ENCODE measurements at places on chromosomes 12 and 14. TPM values are rescaled to one million over a fixed set of nuclear protein-coding genes. Genes with fewer than 3 reads are reported as not detected.

- no peak for DNase-seq
These were observed 104.7 kb upstream of the ESRRB start for GRCh38 chr14:76271041-76271755.

DNA sequence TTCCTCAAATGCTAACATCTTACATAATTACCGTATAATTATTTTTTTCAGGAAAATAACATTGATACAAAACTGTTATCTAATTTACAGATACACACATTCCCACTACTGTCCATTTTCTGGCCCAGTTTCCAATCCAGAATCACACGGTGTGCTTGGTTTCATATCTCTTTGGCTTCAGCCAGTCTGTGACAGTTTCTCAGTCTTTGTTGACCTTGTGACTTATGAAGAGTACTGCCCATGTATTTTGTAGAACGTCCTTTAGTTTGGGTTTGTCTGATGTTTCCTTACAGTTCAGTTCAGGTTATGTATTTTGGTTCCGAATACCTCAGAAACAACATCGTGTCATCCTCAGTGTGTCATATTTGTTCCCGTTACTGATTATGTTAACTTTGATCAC lies 16.2 kb downstream of the RXYLT1 start:
- no peak for DNase-seq

GRCh38 chr14:24113379-24113800 lies 1.2 kb upstream of the DCAF11 start:
- DNase-seq = no peak

DNA sequence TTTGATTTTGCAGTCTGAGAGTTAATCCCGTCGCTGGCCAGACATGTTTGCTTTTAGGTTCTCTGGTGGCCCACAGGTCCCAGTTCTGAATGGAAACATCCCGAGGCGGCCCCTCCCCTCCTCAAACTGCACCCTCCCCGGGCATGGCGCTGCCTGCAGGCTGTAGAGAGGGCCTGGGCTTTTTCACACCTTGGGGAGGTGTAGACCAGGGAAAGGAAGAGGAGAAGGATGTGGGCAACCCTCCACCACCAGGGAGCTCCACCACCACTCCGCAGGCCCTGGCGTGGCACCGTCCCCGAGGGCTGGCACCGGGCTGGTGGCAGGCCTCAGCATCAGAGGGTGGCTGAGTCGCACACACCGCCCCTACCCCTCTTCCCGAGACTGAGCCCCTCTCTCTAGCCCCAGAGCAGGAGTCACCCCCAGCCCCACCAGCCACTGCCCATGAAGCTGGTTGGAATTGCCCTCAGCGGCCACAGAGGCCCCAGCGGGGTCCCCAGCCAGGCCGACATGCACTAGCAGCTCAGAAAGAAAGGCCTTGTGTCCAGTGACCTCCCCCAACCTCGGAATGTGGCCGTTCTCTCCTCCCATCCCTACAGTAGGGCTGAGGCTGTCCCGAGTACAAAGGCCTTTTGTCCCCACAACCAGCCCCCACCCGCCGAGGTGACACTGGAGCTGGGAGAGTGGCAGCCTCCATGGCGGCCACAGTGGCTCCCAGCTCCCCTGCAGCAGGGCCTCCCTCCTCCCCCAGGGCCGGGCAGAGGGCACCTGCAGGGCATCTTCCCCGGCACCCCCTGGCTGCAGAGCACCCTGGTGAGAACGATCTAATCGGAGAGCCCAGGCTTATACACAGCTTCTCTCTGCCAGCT lies 23.5 kb upstream of the INF2 start:
- peak; percentile 50 for DNase-seq

GRCh38 chr14:53450871-53451270 lies 297.7 kb upstream of the DDHD1 start:
- DNase-seq = peak; percentile 23

GRCh38 chr12:31106101-31106803 lies 32.6 kb downstream of the DDX11 start:
- DNase-seq = no peak

The KSR2 gene
- total RNA-seq = under 0.01 TPM

The CNTN1 gene
- 0.17 TPM for total RNA-seq

The LRCOL1 gene
- total RNA-seq = 3.2 TPM

All from dermis blood vessel endothelial cell (primary cell).